ENCODE measurements at places on chromosomes 16 and 17.

GRCh38 chr17:69142175-69142802 is 594 bp upstream of the ABCA6 start:
- peak; percentile 24 for DNase-seq

- peak; percentile 5 for DNase-seq
Observed at GRCh38 chr16:60459463-60459862, 1576.8 kb downstream of the CDH8 start.

- peak; percentile 37 for DNase-seq
Observed at GRCh38 chr17:13995856-13996271, 73.4 kb upstream of the COX10 start.

DNA sequence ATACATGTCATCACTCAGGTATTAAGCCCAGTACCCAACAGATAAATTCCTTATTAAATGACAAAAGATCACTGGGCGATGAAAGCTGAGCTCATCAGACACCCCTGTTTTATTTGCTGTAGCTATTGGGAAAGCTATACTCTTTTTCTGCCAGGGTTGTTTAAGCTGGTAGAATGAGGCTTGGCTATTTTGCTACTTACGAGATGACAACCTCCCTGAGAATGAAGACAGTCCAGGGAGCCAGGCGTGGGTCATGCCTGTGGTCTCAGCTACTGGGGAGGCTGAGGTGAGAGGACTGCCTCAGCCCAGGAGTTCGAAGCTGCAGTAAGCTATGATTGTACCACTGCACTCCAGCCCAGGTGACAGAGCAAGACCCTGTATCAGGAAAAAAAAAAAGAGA is 4.3 kb upstream of the SH2B1 start:
- DNase-seq = no peak

DNA sequence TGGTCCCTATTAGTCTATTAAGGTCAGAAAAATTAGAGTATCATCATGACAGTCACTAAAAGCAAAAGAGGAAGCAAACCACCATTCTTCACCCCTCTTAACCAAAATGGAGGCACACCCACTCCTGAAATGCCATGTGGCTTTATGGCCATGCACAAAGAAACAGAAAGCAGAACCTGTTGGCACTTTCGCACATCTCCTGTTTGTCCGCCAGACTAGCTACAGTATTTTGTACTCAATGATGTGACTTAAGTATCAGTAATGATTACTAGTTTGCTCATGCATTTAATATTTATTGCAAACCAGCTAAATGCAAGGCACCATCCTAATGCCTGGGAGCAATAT is 70.2 kb upstream of the GNAO1 start:
- no peak for DNase-seq

- DNase-seq = peak; percentile 81
Observed at GRCh38 chr17:4739122-4740024, at the start of the genes CXCL16 and ZMYND15. TSS of gene CXCL16 (minus strand) at chr17:4739928. CDS start at chr17:4739339, 589 bp downstream. TSS of gene ZMYND15 (plus strand) at chr17:4739833. CDS start at chr17:4740549, 716 bp downstream.

DNA sequence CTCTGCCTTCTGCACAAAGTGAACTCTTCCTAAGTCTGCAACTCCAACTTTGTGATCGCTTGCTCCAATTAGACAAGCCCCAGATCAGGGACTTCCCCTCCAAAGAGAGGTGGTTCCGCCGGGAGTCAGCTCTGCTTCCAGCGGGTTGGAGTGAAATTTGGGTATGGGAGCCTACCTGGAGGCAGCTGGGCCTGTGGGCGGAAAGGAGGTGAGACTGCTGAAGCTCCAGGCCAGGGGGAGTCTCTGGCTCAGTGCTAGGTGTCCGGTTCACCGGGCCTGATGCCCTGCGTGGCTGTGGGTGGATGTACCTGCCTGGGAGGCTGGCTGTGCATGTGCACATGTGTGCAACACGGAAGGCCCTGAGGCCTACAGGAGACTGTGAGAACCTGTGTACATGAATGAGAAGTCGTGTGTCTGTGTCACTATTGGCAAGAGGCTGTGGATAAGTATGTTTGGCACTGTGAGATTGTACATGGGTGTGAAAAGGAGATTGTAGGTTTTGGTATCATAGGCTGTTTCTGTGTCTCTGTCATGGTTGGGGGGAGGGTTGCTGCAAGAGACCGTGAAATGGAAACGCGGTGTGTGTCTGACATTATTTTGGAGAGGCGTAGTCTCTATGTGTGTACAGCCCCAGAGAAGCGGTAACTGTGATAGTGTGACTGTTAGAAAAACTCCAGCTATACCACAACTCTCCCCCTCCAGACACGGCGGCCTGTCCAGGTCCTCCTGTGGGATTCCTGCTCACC is 4.2 kb downstream of the LHX1 start:
- DNase-seq = no peak

GRCh38 chr16:74297145-74297665 is 591 bp downstream of the PSMD7 start:
- peak; percentile 71 for DNase-seq

GRCh38 chr17:41421116-41421515 is 3.3 kb downstream of the KRT37 start:
- peak; percentile 43 for DNase-seq

GRCh38 chr17:78357177-78357586 is 2.7 kb downstream of the SOCS3 start:
- peak; percentile 65 for DNase-seq

- DNase-seq = no peak
Observed at GRCh38 chr17:43822570-43823190, 10.3 kb downstream of the MPP3 start.

GRCh38 chr17:49358641-49359247 is 3.3 kb downstream of the ZNF652 start:
- DNase-seq = peak; percentile 12

GRCh38 chr16:49617016-49617629 is 238.8 kb downstream of the ZNF423 start:
- DNase-seq = no peak

DNA sequence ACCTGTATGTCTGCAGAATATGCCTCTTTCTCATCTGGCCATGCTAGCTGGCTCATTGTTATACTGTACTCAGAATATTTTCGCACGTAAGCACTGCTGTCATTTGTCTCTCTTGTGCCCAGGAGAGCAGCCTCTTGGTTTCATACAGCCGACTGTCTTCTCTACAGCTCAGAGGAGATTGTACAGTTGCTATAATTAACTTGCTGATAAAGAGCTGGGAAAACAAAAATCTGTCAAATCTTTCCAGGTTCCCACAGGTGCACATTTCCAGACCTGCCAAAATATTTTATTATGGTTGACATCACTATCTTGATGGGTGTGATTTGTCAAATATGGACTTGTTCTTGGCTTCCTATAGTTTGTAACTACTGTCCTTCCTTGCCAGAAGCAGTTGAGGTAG is 122.7 kb downstream of the FTO start:
- DNase-seq = no peak

DNA sequence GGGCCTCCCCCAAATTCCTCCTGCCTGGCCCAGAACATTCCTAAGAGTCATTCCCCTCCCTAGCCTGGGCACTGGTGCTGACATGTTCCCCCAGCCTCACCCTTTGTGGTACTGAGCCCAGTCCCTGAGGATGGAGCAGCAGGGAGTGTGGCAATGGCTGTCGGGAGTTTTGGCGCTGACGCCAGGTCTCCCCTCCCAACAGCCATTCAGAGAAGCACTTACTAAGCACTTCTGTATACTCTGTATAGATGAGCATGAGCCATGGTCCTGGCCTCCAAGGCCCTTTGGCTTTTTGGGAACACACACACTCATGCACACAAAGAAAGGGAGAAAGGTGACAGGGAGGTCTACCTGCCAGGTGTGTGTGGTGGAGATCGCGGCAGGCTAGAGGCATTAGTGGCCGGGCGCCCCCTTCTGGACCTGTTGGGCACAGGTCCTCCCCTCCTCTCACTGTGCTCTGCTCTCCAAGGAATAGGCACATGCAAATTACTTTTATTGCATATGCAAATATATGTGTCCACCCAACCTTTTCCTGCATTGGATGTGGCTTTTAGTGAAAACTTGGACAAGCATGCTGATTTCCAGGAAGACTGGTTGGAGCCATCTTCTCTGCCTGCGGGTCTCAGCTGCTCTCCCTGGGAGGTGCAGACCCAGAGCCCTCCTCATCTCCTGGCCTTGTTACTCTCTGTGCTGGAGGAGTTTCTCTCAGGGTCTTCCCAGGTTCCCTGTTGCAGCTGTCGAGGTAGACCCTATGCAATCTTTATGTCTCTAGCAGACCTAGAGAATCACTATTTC is 17.4 kb upstream of the C17orf107 start:
- peak; percentile 61 for DNase-seq

DNA sequence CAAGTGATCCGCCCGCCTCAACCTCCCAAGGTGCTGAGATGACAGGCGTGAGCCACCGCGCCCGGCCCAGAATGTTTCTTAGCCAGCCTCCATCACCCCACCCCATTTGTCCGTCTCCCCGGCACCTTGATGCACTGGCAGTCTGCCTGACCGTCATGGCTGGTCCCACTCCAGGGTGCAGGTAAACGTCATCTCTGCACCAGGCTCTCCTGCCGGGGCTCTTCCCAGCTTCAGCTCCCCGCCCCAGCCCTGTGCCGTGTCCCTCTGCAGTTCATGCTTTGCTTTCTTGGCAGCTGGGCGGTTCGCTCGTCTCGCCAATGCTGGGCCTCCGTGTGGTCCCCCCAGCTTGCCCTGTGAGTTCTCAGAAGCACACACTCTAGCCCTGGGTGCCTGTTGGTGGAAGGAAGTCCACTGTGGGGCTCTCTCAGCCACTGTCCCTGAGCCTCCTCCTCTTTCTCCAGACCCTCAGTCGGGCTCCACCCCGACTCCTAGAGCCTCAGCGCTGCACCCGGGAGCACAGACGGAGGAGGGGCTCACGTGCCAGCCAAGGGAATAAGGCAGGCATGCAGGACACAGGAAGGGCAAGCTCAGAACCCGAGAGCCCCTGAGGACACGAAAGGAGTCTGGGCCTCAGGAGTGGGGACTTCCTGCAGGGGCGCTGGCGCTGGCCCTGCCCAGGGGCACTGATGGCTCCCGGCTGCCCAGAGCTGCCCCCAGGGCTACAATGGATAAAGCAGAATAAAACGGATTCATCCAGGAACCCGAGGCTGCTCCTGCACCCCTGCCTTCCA is 12.0 kb downstream of the HS3ST6 start:
- no peak for DNase-seq

DNA sequence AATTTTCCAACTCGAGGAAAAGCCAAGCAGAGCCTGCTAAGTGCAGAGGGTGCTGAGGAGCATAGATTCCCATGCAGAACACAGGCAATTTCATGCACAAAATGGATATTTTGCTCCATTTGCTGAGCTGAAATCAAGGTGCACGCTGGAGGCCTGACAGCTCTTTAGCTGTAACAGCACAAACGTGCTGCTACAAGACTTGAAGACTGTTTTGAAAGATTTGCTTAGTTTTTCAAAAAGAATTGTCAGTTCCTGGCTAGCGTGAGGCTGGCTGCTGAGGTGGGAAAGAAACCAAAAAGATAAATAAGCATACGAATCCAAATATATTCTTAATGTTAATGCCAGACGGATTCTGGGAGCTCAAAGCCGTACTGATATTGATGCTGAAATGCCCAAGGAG is 309.0 kb upstream of the MAF start:
- no peak for DNase-seq

- no peak for DNase-seq
Observed at GRCh38 chr17:76579281-76579680, 6.4 kb downstream of the ST6GALNAC2 start.

- no peak for DNase-seq
Observed at GRCh38 chr17:76036497-76037261, 9.6 kb upstream of the EVPL start.

- DNase-seq = peak; percentile 96
Observed at GRCh38 chr17:143785-144281, 6.5 kb downstream of the SCGB1C2 start.

DNA sequence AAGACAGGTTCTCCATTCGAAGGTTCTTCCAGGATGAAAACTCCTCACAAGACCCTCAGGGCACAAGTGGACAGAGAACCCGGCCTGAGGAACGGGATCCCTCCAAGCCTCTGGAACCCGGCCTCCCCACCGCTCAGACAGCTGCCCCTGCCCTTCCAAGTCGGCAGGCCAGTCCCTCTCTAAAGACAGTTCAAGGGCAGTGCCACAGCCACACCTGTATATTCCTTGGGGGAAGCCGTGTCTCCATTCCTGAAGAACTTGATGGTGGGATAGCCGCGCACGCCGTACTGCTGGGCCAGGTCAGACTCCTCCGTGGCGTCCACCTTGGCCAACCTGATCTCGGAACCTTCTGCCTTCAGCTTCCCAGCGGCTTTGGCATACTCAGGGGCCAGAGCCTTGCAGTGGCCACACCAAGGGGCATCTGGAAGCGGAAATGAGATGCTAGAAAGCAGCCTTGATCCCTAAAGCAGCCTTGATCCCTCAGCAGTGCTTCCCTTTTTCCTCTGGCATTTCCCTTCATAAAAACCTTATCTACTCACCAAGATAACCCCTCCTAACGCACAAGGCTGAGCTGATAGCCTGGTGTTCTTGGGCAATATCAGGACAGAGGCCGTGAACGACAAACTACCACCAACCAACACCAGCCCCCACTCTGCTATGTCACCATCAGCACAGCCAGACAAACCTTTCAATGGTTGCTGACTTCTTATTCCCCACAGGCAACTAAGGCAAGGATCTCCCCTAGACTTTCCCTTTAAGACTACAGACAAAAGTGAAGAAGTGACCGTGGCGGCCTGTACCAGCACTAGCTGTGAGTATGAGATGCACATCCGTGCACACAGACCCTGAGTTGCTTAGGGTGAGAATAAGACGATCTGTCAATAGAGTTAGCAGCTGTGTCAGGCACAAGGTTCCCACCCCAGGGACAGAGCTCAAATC is 1.1 kb downstream of the P4HB start:
- no peak for DNase-seq

GRCh38 chr16:66846266-66846665 is 2.1 kb downstream of the CA7 start:
- no peak for DNase-seq

- peak; percentile 72 for DNase-seq
Observed at GRCh38 chr17:39667945-39668924, at the start of gene PNMT. TSS of gene PNMT (plus strand) at chr17:39668453. CDS start at chr17:39668476, 23 bp downstream.

GRCh38 chr16:49485663-49486062 is 112.1 kb downstream of the C16orf78 start:
- DNase-seq = no peak
